ENCODE measurements at places on chromosomes 16 and 17.

GRCh38 chr17:59465949-59466307 is 99.5 kb upstream of the DHX40 start:
- DNase-seq, result no peak

DNA sequence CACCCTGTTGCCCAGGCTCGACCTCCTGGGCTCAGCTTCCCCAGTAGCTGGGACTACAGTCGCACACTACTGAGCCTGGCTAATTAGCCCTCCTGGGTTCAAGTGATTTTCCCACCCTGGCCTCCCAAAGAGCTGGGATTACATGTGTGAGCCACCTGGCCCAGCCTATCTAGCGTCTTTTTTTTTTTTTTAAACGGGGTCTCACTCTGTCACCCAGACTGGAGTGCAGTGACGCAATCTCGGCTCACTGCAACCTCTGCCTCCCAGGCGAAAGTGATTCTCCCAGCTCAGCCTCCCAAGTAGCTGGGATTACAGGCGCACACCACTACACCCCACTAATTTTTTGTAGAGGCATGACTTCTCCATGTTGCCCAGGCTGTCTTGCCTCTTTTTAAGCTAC is 33.3 kb downstream of the GLG1 start:
- no peak for DNase-seq

DNA sequence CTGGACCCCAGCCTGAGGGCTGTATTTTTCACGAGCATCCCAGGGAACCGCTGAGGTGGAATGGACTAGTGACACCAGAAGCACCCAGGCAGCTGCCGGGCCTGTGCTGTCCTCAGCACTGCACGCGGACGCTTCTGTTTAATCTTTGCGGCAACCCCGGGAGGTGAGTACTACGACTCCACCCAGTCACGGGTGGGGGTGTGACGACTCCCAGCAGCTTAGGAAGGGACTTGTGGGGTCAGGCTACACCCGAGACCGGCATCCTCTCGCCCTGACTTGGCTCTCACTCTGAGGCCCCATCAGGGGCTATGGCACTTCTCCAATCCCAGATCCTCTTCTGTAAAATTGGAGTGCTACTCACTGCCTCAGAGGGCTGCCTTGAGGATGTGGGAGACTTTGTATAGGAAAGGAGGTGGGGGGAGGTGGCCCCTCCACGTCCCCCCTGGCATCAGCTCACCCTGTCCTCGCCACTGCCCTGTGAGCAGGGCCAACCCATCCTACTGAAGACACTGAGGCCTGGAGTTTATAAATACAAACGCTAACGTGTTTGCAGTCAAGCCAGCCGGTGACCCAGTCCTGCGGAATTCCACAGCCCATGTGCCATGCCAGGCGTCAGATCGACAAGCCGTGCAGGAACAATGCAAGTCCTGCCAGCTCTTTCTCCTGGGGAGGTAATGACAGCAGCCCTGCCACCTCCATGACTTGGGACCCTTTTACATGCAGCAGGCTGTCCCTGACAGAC is 44.4 kb downstream of the PPL start:
- DNase-seq, result peak; percentile 33

- DNase-seq, result no peak
These were observed 54.7 kb downstream of the COTL1 start for GRCh38 chr16:84563064-84563715.

DNA sequence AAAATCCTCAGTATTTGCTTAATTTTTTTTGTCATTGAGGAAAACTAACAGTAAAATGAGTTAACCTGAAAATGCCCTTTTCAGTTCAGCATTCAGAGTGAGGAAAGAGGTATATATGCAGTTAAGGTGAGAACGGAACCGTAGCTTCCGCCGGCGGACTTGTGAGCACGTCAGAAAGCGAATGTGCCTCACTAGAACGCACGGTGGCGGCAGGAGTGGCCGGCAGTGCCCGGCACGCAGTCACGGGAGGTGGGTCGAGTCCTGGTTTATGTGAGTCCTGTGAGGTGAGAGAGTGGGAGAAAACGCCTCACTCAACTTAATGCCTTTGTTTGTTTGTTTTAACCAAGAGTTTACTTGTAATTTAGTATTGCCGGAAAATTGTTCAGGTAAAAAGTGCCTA is 6.1 kb downstream of the SEC14L1 start:
- DNase-seq, result no peak

GRCh38 chr16:9275377-9275776 is 183.9 kb downstream of the HAPSTR1 start:
- no peak for DNase-seq

DNA sequence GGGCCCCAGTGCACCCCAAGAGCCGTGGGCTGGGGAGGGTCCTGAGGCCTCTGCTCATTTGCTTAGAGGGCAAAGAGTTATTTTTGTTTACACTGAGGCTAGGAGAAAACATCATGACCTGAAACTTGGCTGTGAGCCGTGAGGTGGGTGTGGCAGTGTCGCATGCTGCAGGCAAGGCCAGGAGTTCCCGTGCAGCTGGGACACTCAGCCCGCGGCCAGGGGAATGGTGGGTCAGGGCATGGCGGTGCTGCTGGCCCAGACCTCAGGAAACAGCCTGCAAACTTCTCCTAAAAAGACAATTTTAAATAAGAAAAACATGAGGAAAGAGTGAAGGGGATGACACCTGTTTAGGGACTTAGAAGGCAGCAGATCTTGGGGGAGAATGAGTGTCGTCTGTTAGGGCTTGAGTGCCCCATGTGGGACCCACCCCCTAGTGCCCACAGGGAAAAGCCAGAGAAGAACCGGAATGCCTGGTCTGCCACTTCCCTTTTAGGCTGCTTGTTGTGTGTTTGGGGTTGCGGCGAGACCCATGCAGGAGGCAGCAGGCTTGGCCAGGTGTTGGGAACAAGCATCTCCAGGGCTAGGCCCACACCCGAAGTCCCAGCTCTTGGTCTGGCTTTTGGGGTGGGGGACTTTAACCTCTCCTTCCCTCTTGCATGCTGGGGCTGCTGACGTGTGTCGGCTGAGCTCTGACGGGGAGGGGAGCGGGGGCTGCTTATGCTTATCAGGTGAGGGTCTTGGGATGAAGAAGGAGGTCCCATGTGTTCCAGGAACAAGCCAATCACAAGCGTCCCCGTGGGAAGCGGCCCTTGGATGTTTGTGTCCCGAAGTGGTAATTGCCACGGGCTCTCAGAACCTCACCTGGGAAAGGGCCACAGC is 80.9 kb upstream of the GNG13 start:
- no peak for DNase-seq

- DNase-seq, result no peak
These were observed 57.0 kb upstream of the DNAH17 start for GRCh38 chr17:78634154-78634553.

DNA sequence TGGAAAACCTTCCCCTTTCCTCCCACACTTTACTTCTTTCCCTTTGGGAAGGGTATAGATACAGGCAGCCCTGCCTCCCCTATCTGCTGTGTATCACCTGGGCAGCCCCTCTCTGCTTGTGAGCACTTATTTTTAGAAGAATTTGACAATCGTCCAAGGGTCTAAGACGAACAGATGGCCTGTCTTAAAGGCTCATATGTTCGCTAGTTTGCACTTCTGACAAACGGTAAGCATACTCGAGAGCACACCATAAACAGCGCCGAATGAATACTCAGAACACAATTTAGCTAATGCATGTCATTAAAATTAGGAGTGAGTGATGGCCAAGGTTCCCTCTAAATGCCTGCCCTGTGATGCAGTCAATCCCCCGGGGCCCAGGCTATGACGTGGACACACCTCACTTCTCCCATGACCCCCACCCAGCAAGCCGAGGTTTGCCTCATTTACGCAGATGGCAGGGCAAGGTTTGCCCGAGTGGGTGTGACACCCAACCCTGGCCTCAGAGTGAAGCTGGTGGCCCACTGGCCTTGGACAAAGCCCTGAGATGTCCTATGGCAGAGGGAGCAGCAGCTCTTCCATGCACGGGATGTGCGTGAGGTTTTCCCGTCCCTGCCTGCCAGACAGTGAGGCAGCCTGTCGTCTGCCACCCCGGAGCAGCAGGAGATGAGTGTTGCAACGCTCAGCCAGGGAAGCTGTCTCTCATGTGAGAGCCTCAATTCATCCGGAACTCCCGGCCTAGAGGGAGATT is 125.2 kb downstream of the C16orf78 start:
- no peak for DNase-seq

GRCh38 chr16:78998879-78999278 is 601.7 kb downstream of the MAF start:
- no peak for DNase-seq

DNA sequence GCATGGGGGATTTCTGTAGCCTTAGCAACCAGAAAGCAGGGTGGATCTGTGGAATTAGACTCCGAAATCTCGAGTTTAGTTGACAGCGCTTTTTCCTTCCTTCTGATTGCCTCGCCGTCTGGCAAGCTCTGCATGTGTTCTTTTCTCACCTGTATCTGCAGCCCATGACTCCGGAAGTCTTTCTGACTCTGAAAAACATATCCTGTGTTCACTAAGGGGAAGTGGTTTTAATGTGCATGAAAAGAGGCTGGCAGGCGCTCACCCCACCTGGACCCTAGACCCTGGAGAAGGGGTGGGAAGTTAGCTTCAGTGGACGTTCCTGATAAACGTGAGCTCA is 158.5 kb downstream of the RPTOR start:
- DNase-seq, result no peak

DNA sequence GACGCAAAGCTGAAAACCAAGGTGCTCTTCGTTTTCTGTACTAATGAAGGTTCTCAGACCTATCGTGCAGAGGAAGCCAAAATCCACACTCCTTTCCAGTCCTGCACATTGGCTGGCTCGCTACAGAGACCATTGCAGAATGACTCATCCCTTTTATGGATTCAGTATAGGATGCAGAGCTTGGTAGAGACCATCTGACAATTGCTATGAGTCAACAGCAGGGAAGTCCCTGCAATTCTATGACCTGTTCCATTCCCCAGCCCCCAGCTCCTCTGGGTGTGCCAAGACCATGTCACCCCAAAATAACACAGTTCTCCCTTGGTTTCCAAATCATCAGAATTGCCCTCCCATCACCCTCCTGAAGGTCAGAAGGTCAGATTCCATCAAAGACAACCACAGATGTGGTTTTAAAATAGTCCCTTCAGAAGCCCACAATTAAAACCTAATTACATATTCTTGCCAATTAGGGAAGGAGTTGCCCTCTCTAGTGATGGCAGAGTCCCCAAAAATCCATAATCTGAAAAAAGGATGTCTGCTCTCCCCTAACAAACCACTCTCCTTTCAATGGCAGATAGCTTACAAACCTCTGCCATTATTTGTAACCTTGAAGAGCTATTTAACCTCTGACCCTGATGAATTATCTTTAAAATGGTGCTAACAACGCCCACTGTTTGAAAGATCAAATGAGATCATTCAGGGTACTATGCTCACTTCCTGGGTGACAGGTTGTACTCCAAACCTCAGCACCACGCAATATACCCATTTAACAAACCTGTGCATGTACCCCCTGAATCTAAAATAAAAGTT is 108.2 kb upstream of the RBBP6 start:
- DNase-seq, result no peak

- DNase-seq, result no peak
These were observed 60.9 kb downstream of the SRCIN1 start for GRCh38 chr17:38544839-38545209.

- no peak for DNase-seq
These were observed 60.6 kb upstream of the ENDOV start for GRCh38 chr17:80354336-80354735.

DNA sequence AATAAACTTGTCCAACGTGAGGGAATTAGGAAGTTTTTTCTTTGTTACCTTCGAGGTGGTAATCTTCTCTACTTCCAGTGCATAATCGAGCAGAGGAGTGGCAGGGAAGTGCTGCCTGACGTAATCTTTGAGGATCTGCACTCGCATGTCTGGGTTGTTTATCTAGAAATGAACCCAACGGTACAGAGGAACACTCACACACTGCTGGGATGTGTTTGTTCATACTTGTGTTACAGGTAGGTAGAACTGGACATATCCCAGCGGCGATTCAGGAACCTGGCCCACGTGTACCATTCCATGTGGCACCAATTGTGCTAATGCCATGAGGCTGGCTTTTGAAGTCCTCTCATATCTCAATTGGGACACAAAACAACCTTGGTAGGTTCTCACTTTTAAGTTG is 4.2 kb upstream of the KLHL11 start:
- DNase-seq, result no peak

- peak; percentile 37 for DNase-seq
These were observed 72.1 kb upstream of the RCVRN start for GRCh38 chr17:9977180-9977575.

GRCh38 chr16:5944971-5945370 is 847.4 kb upstream of the EEF2KMT start:
- DNase-seq, result no peak

DNA sequence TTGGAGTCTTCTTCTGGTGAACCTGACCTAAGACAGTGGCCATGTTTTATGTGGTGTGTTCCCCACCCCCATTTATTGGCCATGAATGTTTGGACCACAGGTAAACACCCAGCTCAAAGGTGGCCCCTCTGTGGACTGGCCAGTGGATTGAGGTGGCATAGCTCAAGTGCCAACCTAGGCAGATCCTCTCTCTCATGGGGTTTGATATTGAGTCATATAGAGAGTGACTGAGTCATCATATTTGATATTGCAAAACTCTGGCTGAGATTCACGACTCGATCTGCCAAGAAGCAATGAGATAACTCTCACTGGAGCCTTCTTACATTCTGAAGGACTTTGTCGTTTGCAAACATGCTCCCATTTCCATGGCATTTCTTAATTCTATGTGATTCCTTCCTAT is 10.5 kb upstream of the TEKT3 start:
- DNase-seq, result peak; percentile 86

GRCh38 chr16:11949527-11949926 is 7.7 kb upstream of the NPIPB2 start:
- peak; percentile 70 for DNase-seq
